ENCODE measurements at places on chromosomes 3 and 15. TPM values are rescaled to one million over a fixed set of nuclear protein-coding genes. Genes with fewer than 3 reads are reported as not detected.

- DNase-seq = no peak
Observed at GRCh38 chr3:149020196-149020838, 29.0 kb downstream of the GYG1 start.

DNA sequence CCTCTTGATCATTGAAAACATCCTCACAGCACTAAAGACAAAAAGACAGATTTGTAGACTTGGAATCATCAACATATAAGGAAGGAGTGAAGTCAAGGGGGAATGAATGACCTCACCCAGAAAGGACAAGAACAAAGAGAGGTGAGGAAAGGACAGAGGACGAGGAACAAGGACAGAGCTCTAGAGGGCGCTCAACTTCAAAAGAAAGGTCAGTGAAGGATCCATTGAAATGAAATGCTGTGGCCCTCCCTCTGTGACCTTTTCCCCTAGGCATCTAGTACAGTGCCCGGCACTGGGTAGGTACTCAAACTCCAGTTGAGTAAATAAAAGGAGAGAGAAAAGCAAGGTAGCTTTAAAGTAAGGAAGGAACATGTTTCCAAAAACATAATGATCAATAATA lies 2.6 kb downstream of the ATP8B4 start:
- DNase-seq = peak; percentile 61

GRCh38 chr15:75042730-75043508 lies 19.5 kb downstream of the PPCDC start:
- no peak for DNase-seq

- peak; percentile 82 for DNase-seq
Observed at GRCh38 chr3:132593947-132594323, 3.1 kb upstream of the ACKR4 start.

DNA sequence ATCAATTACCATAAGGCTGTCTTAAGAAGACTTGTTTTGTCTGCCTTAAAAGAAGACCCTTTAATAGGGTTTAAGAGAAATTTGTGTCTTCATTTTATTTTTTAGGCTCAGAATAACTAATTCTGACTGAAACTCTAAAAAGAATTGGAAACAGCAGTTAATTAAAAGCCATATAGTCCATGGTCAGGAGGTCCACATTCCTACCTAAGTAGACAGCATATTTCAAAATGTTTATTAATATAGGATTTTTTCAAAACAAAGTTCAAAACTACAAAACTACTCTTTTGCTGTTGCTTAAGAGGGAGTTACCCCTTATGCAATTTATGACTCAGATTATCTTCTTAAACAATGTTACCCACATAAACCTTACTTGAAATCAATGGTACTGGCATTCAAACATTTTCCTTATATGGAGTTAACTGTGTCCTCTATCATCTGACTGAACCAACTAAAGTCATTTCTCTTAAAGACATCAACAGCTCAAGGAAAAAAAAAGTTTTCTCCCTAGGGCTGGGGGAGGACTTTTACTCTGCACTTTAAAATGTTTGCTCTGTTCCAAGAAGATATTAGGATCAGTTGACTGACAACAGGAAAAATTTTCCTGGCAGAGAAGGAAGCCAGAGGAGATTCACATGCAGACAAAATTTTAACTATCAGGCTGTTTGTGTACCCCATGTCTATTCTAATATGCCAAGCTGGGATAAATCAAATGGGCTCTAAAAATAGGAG lies 56.8 kb upstream of the NANOGP8 start:
- DNase-seq = peak; percentile 75

GRCh38 chr3:48247401-48247811 lies 6.5 kb downstream of the ZNF589 start:
- peak; percentile 61 for DNase-seq

- no peak for DNase-seq
Observed at GRCh38 chr3:42605546-42606173, 5.2 kb downstream of the NKTR start.

Gene LTF
- 0.72 TPM for total RNA-seq

Gene EPB42
- total RNA-seq = not detected

Gene SCN10A
- not detected for total RNA-seq
